ENCODE measurements at places on chromosomes 12 and 14.

DNA sequence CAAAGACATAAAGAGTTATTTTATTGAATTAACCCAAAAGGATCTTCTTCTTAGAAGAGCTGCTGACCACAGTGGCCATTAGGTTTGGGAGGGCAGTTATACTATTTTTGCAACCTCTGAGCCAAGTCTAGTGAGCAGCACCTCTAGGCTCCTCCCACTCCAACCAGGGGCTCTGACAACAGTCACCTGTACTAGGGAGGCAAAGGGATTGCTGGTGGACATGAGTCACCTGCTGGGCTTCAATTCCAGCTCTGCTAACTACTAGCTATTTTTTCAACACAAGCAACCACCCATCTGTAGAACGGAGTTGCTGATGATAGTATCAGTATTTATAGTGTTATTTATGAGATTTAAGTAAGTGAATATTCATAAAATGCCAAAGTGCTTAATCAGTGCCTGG is 166.0 kb downstream of the KLHL28 start:
- no peak for DNase-seq

GRCh38 chr12:58176296-58176869 is 235.0 kb downstream of the ATP23 start:
- DNase-seq: no peak

DNA sequence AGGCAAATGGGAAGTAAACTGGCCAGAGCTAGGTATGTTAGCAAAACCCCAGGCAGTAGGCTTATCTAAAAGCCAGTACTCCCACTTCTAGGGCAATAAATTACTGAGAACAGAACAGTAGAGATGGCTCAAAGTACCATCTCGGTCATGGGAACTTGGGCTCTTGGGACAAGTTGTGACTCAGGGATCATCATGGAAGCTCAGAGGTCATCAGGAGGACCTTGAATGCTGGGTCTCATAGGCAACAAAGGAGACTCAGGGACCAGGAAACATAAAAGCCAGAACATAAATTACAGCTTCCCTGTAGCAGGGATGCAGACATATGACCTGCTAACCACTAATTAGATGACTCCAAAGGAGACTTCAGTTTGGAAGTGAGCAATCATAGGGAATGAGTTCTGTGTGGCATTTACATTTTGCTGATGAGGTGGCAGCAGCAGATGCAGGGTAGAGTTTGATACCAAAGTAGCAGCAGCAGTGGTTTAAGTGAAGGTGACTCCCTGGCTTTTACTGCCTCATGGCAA is 97.6 kb upstream of the SCAF11 start:
- no peak for DNase-seq

DNA sequence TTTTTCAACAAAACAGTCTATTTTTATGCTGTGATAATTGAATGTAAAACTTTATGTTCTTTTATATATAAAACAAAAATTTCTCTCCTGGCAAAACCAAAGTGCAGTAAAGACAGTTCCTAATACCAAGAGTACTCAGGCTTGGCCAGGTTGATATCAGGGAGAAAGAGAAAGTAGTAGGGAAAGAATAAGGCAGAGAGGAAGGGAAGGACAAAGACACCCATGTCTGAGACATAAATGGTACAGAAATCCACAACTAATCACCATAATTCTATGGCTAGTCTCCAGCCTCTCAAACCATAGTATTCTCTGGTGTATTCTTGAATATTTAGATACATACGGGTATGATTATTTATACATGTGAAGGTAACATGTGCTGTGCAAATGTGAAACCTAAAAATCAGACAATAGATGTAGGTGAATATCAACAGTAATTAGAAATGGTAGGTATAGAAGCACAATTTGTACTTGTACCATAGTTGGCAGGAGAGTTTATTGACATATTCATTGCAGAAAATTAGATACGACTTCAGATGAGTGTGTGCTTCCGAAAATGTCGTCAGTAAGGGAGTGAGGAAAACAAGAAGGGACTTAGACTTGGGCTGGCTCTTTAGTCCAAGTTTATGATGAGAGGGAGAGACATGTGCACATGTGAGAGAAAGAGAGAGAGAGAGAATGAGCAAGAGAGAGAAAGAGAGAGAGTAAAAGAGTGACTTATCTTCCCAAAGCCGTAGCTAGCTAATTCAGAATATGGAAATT is 230.8 kb upstream of the NPAS3 start:
- DNase-seq: no peak

- no peak for DNase-seq
Measured at GRCh38 chr14:55963295-55963694, 154.9 kb upstream of the PELI2 start.

Data from head of caudate nucleus (tissue), 42 donors.